ENCODE measurements at places on chromosomes 1 and 21.

DNA sequence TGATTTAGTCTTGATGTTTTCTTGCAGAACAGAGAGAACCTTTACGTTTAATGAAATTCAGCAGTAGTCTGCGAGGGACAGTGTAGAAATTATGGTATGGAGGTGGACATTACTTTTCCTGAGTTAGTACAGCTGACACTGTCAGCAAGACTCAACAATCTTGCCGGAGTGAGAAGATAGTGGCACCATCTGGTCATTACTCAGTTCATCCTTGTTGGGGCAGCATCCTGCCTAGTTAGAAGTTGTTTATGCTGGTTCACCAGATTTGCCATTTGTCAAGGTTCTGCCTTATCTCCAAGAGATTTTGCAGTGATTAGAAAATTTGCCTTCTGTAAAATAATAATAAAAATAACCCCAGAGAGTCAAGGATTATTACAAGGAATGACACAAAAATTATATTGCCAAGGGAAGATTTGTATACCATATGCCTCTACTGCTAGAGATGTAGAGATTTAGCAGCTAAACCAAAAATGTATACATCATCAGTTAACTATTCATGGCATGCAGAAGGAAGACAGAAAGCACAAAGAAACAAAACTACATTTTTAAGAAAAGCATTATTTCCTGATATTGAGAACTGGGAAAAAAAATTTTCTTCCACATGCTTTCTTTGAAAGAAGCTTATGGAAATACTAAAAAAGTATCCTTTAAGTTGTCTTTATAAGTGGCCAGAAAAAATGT lies 1967.4 kb downstream of the NCAM2 start:
- H3K36me3 ChIP-seq: no peaks in the 10 kb centered on the region
- H3K27ac ChIP-seq: no peak overlapping the region
- DNase-seq: no peak
- no peak overlapping the region for H3K4me3 ChIP-seq
- H3K27me3 ChIP-seq: no peaks in the 10 kb centered on the region
- H3K4me1 ChIP-seq: no peaks in the 10 kb centered on the region

DNA sequence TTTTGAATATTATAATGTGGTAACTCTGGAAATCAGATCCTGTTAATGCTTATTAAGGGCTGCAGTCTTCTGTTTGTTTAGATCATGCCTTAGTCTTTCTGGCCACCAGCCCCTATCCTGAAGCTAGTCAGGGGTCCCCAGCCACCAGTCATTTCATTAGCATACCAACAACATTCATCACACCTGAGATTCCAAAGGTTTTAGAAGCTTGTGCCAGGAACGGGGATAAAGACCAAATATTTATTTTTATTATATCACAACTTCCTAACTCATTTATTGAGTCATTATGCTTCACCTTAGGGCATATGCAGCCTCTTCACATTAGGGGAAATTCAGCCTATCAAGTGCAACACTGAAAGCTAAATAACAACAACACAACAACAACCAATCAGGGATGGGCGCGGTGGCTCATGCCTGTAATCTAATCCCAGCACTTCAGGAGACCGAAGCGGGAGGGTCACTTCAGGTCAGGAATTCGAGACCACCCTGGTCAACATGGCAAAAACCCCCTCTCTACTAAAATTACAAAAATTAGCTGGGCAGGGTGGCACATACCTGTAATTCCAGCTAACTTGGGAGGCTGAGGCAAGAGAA lies 2.9 kb upstream of the PSEN2 start:
- H3K4me3 ChIP-seq: no peak overlapping the region
- DNase-seq: no peak
- peaks cover 10% of the 10 kb centered on the region for H3K4me1 ChIP-seq
- H3K27me3 ChIP-seq: no peaks in the 10 kb centered on the region
- no peak overlapping the region for H3K27ac ChIP-seq

GRCh38 chr1:27760426-27760825 lies 12.6 kb upstream of the STX12 start:
- H3K36me3 ChIP-seq: peaks cover 3% of the 10 kb centered on the region
- no peaks in the 10 kb centered on the region for H3K4me1 ChIP-seq

DNA sequence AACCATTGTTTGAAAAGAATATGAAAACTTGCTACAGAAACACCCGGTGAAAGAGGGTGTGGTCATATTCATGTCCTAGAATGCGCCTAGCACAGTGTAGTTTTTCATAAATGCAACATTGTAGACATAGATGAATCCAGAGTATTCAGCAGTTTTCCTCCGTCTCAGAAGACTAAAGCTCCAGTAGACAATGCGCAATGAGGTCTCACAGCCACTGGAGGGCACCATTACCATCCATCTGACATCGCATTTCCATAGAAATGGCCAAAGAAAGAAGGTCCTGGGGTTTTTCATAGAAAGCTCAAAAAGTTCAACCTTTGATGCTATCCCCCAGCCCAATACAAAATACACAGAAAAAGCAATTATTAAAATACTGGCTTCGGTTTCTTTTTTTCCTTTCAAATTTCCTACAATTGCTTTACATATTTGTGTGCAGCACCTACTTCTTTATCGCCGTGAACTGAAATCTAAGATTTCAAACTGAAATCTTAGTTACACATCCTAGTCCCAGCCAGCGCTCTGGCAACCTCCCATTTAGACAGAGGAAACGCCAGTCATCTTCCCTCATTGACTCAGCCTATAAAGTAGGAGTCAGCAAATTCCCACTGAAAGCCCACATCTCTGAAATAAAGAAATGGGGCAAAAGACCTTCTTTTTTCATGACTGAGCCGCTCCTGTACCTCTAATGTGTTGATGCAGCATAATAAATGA lies 3.9 kb upstream of the CD58 start:
- DNase-seq: peak; percentile 63
- no peaks in the 10 kb centered on the region for H3K36me3 ChIP-seq
- H3K27me3 ChIP-seq: no peaks in the 10 kb centered on the region
- no peak overlapping the region for H3K27ac ChIP-seq
- no peaks in the 10 kb centered on the region for H3K4me1 ChIP-seq

DNA sequence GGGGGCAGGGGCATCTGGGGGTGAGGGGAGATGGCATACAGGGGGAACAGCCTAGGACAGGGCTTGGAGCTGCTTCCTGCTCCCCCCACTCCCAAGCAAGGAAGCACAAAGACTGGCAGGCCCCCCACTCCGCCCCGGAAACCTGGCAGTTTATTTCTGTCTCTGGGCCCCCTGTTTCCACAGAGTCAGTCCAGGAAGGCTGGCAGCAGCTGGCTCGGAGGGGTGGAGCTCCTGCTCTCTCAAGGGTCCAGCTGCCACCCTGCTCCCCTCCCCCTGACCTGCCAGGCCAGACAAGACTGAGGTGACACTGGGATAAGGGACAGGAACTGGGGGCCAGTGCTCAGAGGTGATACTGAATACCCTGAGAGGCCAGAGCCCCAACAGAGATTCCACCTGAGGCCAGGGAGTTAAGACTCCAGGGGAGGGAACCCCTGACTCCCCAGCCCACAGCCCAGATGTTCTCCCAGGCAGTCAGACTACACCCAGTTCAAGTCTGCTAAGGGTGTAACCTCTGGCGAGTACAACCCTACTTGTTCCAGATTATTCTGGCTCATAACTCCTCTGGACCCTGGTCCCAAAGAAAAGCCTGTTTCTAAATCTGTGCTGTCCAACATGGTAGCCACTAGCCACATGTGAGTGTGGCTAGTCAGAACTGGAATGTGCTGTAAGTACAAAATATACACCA lies 26.3 kb downstream of the AHDC1 start:
- peaks cover 44% of the 10 kb centered on the region for H3K4me1 ChIP-seq
- no peak overlapping the region for H3K4me3 ChIP-seq
- no peaks in the 10 kb centered on the region for H3K36me3 ChIP-seq

- no peak overlapping the region for H3K27ac ChIP-seq
- no peaks in the 10 kb centered on the region for H3K4me1 ChIP-seq
- no peaks in the 10 kb centered on the region for H3K27me3 ChIP-seq
Measured at GRCh38 chr1:119914071-119914470, 17.8 kb upstream of the ADAM30 start.

DNA sequence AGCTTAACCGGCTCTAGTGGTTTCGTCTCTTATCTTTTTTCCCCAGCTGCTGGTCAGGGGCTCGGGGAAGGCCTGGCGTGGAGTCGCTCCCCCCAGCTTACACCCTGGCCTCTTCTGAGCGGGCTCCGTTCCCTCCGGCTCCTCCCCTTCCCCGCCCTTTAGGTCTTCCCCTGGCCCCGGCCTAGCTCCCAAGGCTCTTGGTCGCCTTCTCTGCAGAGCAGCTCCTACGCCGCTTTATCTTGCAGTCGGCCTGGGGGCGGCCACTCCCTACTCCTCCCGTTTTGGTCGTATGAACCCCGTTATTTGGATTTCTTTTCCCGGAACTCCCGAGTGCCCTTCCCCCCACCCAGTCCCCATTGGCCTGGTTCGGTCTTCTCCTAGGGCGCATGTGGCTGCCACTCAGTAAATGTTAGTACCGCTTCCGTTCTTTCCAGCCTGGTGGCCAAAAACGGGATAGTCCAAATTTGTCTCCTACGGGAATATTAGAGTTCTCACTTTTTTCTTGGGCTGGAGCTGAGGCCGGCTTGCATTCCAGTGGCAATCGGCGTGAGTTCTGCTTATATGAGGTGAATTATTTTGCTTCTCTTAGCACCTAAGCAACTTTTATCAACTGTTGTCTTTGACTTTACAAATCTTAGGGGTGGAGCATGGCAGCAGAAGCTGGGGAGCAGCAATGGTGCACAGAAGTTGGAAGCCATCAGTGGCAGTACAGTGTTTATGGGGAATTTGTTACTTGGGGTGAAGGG lies 467 bp downstream of the THRAP3 start:
- DNase-seq: peak; percentile 76
- peak overlapping the region; percentile 92 for H3K27ac ChIP-seq
- H3K27me3 ChIP-seq: no peaks in the 10 kb centered on the region
- no peaks in the 10 kb centered on the region for H3K36me3 ChIP-seq
- H3K4me3 ChIP-seq: peak overlapping the region; percentile 55
- H3K4me1 ChIP-seq: peaks cover 14% of the 10 kb centered on the region

- H3K4me3 ChIP-seq: no peak overlapping the region
- no peaks in the 10 kb centered on the region for H3K36me3 ChIP-seq
- no peak overlapping the region for H3K27ac ChIP-seq
- H3K27me3 ChIP-seq: no peaks in the 10 kb centered on the region
Measured at GRCh38 chr1:18900303-18900841, 2.0 kb downstream of the ALDH4A1 start.

DNA sequence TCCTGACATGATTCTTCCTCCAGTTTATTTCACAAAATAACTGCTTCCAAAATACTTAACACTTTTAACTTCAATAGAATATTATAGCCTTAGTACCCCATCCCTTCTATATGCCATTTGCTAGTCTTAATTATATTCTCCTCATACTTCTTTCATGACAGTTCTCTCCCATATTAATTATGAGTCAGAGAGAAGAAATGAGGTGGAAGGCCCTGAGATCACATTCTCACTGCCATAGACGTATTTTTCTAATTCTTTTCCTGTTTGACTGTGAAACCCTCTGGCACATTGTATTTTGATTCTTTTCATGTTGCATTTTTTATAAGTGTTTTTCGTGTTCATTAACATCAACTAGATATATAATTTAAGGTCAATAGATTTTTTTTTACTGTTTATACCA lies 88.4 kb downstream of the GTF2B start:
- H3K27ac ChIP-seq: no peak overlapping the region
- DNase-seq: no peak
- H3K36me3 ChIP-seq: no peaks in the 10 kb centered on the region
- H3K27me3 ChIP-seq: no peaks in the 10 kb centered on the region
- H3K4me3 ChIP-seq: no peak overlapping the region

- no peak overlapping the region for H3K4me3 ChIP-seq
- H3K27ac ChIP-seq: no peak overlapping the region
- no peaks in the 10 kb centered on the region for H3K27me3 ChIP-seq
- no peak for DNase-seq
- H3K4me1 ChIP-seq: no peaks in the 10 kb centered on the region
Measured at GRCh38 chr1:30957560-30958222, 49.1 kb upstream of the SDC3 start.

GRCh38 chr1:78060857-78061563 lies 15.2 kb downstream of the GIPC2 start:
- no peak for DNase-seq
- no peaks in the 10 kb centered on the region for H3K4me1 ChIP-seq
- H3K4me3 ChIP-seq: no peak overlapping the region
- no peaks in the 10 kb centered on the region for H3K27me3 ChIP-seq
- no peak overlapping the region for H3K27ac ChIP-seq

- H3K27me3 ChIP-seq: no peaks in the 10 kb centered on the region
- H3K4me3 ChIP-seq: no peak overlapping the region
- H3K27ac ChIP-seq: no peak overlapping the region
- no peaks in the 10 kb centered on the region for H3K4me1 ChIP-seq
- no peak for DNase-seq
- H3K36me3 ChIP-seq: no peaks in the 10 kb centered on the region
Measured at GRCh38 chr1:47765742-47766485, 231.3 kb downstream of the TRABD2B start.

DNA sequence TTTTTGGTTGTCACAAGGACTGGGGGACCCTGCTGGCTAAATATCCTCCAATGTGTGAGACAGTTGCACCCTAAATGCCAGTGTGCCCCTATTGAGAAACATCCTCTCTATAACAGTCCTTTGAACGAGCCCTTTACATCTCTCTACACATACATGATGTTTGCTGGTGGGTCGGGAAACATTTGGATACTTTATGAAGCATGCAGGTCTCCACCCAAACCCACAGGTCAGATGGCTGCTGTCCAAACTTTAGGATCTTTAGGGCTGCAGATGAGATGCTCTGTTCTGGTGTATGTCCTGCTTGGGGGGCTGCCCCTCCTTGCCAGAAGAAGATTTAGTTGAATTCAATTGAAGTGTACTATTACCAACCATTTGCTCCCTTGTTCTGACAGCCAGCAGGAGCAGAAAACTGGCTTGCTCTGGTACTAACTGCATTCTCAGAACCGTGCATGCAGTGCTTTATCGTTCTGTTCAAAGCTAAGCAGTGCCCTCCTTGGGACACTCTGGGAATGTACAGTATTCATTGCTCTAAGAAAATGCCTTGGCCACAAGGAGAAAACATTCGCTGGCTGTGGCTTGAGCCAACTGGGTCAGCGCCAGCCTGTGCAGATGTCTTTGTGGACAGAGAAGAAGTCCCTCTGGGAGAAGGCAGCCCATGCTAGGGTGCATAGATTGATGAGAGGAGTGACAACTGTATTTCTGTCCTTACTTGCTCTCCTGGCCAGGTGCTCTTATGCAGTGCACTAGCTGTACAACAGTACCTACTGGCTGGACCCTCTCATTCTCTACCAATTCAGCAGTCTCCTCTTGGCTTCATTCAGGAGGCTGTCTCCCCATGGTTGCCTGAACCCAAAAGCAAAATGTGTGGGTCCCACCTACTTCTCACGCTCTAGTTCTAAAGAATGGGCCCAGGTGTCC lies 61.4 kb upstream of the DIRAS3 start:
- no peak overlapping the region for H3K27ac ChIP-seq
- peak; percentile 56 for DNase-seq
- H3K36me3 ChIP-seq: no peaks in the 10 kb centered on the region
- H3K4me3 ChIP-seq: no peak overlapping the region
- no peaks in the 10 kb centered on the region for H3K4me1 ChIP-seq

GRCh38 chr1:209045331-209046057 lies 538.0 kb upstream of the CAMK1G start:
- no peak for DNase-seq
- H3K36me3 ChIP-seq: no peaks in the 10 kb centered on the region
- H3K27me3 ChIP-seq: no peaks in the 10 kb centered on the region
- no peak overlapping the region for H3K4me3 ChIP-seq
- no peak overlapping the region for H3K27ac ChIP-seq
- no peaks in the 10 kb centered on the region for H3K4me1 ChIP-seq

GRCh38 chr1:48859456-48859855 lies 82.8 kb upstream of the BEND5 start:
- H3K36me3 ChIP-seq: no peaks in the 10 kb centered on the region
- H3K4me3 ChIP-seq: no peak overlapping the region
- H3K27ac ChIP-seq: no peak overlapping the region
- no peaks in the 10 kb centered on the region for H3K4me1 ChIP-seq
- no peaks in the 10 kb centered on the region for H3K27me3 ChIP-seq
